ENCODE measurements at places on chromosomes 13 and 19.

DNA sequence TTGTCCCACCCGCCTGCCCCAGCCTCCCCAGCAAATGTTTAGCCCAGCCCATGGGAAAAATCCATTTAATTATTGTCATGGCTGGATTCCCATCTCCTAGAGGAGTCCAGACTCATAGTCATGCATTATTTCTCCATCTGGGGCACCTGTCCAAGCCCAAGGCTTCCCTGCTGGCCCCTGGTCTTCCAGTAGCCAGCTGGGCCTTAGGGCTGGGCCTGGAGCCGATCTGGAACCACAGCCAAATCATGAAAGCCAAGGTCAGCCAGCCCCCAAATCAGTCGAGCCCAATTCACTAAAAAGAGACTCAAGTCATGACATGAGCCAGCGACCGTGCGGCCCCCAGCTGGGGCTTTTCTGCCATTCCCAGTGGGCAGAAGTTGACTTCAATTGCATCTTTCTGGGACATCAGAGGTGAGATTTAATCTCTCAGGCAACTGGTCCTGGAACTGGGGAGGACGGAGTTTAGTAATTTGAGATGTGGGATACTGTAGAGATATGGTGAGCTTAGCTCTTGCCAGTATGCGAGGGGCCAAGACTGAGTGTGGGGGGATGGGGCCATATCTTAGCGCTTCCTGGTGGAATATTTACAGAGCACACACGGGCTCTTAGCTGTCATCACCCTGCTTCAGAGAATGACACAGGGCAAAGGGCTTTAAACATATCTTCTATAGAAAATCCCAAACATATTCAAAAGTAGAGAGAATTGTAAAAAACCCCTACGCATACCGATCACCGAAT lies 9.4 kb upstream of the PGLYRP2 start:
- DNase-seq: no peak

- DNase-seq: no peak
Observed at GRCh38 chr19:46394402-46394797, 19.0 kb downstream of the CCDC8 start.

DNA sequence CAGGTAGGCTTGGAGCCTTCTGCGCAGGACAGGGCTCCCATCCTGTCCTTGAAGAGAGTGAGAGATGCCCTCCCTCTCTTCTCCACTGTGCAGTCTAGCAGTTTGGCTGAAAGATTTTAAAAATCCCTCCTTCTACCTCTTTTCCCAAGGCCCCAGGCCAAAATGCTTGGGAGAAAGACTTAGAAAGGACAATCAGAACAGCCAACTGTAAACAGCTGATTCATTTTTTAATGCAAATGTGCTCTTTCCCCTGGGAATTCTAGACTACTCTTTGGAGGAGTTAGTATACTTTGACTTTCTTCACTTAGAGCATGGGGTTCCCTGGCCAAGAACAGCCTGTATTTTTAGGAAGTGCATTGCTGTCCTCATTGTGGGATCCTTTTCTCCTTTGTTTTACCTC lies 398.9 kb downstream of the GPC6 start:
- no peak for DNase-seq

- no peak for DNase-seq
Observed at GRCh38 chr19:6873708-6874431, 13.5 kb upstream of the ADGRE1 start.

- no peak for DNase-seq
Observed at GRCh38 chr19:29781386-29782259, 30.2 kb upstream of the CCNE1 start.

GRCh38 chr13:110339263-110339662 lies 32.2 kb downstream of the COL4A2 start:
- no peak for DNase-seq

DNA sequence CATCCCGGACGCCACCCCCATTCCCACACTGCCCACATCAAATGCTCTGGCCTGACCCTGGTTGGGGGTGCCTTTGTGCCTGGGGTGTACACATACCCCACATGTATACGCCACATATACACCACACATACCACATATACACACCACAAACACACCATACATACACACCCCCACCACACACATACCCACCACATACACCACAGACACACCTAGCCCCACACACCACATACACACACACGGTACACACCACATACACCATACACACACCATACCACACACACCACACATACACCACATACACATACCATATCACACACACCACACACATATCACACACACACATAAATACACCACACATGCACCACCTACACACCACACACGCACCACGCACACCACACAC lies 10.2 kb downstream of the ERFL start:
- DNase-seq: no peak

DNA sequence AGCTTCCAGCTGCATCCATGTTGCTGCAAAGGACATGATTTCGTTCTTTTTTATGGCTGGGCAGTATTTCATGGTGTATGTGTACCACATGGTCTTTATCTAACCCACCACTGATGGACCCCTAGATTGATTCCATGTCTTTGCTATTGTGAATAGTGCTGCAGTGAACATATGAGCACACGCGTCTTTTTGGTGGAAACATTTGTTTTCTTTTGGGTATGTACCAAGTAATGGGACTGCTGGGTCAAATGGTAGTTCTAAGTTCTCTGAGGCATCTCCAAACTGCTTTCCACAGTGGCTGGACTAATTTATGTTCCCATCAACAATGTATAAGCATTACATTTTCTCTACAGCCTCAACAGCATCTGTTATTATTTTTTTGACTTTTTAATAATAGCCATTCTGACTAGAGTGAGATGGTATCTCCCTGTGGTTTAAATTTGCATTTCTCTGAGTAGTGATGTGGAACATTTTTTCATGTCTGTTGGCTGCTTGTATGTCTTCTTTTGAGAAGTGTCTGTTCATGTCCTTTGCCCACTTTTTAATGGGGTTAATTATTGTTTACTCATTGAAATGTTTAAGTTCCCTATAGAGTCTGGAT lies 6.8 kb upstream of the UBE2L5 start:
- no peak for DNase-seq

GRCh38 chr19:40805258-40805868 lies 6.4 kb downstream of the EGLN2 start:
- DNase-seq: no peak
